ENCODE measurements at places on chromosomes 3 and 15.

- peak; percentile 7 for DNase-seq
Observed at GRCh38 chr3:190446573-190447279, 3.0 kb downstream of the TMEM207 start.

- DNase-seq: no peak
Observed at GRCh38 chr3:176795891-176796290, 401.4 kb downstream of the TBL1XR1 start.

DNA sequence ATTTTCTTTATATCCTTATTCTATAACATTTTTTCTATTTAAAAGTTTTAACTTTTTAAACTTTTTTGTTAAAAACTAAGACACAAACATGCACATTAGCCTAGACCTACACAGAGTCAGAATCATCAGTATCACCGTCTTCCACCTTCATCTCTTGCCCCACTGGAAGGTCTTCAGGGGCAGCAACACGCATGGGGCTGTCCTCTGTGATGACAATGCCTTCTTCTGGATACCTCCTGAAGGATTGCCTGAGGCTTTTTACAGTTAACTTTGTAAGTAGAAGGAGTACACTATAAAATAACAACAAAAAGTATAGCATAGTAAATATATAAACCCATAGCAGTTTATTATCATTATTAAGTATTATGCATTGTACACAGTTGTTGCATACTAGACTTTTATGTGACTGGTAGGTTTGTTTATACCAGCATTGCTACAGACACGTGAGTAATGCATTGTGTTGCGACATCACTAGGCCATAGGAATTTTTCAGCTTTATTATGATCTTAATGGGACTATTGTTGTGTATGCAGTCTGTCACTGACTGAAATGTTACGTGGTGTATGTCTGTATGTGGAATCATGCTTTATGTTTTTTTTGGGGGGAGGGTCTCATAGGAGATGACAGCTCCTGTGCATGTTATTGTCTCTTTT lies 18.2 kb downstream of the ATP1B3 start:
- no peak for DNase-seq

DNA sequence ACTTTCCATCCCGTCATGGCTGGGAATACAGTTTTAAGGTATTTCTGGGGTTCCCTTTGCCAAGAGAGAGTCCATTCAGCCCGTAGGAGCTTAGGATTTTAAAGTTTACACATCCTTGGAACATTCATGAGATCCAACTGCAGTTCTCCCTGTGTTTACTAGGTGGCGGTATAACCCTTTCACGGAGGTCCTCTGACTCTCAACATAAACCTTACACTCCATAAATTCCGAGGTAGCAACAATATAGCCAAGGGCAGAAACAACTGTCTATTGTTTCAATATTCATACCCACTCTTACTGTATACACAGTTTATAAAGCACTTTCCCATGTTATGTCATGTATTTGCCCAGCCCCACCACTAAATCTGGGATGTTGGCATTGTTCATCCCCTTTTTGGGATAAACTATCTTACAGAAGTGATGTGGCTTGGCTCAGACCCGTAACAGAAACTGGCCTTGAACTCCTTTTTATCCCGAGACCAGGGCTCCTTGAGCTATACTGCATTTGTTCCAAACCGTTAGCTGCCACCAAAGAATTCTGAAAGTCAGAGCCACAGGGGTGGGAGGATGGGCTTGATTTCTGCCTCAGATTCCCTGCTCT lies 69.2 kb upstream of the COL6A5 start:
- peak; percentile 17 for DNase-seq

DNA sequence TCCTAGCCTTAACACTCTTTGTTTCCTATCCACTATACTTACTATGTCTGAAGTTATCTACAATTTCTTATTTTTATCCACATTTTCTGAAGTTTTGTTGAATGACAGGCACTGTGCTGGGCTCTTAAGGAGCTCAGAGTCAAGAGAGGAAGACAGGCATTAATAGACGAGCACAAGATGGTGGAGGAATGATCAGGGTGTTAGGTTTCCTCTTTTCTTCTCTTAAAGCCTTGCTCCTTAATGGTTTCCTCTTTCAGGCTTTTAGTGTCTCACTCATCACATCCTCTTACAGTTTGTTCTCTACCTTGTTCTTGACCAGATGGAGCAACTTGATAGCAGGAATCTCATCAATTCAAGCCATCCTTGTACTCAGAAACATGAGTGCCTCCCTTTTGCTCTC lies 52.9 kb upstream of the BCL6 start:
- no peak for DNase-seq

DNA sequence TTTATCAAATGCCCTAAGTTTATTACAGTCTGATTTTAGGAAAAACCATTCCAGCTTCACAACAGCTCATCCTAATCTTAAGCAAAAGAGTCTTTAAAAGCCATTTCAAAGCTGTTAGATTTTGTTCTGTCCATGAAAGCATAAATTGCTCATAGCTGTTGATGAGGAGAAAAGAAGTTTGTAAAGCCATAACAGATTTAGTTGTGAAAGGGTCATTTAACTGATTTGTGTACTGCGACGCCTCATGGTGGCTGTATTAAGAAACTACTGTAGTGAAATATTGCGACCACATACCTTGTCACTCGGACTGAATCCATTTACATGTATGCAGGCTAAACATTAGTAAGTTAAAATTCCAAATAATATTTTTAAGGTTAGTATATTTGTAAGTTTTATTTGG lies 20.9 kb downstream of the BBX start:
- DNase-seq: peak; percentile 25

- DNase-seq: no peak
Observed at GRCh38 chr3:180223268-180223667, 186.5 kb upstream of the PEX5L start.

- DNase-seq: no peak
Observed at GRCh38 chr15:43134157-43134635, 810 bp downstream of the TMEM62 start.

- no peak for DNase-seq
Observed at GRCh38 chr3:4432259-4432658, 34.8 kb downstream of the SUMF1 start.

DNA sequence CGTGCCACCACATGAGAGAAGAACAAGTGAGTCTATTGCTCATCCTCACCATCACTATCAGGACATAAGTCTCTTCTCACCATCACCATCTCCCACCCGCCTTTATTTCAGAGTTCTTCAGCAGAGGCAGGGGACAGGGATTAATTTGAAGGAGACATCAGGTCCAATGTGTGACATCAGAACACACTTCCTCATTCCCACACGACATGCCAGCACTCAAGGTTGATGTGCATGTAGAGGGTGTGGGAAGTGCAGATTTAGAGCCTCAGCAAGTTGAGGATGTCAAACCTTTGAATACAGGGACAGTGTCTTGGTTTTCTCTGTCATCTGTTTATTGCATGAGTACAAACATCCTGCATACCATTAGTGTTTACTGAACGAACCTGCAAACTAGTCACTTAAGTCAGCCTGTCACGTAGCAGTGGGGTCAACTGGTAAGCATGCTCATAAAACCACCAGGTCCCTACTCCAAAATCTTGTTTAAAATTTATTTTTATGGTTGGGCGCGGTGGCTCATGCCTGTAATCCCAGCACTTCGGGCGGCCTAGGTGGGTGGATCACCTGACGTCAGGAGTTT lies 104.4 kb downstream of the MYLK start:
- DNase-seq: no peak

GRCh38 chr3:10974746-10975375 lies 17.7 kb upstream of the SLC6A1 start:
- DNase-seq: no peak

DNA sequence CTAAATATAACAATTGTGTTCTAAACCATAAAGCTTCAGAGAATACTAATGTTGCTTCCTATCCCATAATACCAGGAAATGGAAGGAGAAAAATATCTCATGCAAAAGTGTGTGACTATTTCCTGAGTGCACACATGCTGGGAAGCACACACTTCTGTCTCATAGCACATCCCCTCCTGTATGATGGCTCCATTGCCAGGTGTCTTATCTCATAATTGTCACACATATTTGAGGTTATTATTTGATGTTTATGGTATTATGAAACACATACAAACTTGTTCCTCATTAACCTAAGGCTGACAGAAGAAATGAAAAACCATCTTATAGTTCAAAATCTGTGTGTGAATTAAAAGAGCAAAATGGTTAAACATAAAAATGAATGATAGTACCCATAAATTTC lies 65.4 kb downstream of the SERP1 start:
- DNase-seq: no peak

DNA sequence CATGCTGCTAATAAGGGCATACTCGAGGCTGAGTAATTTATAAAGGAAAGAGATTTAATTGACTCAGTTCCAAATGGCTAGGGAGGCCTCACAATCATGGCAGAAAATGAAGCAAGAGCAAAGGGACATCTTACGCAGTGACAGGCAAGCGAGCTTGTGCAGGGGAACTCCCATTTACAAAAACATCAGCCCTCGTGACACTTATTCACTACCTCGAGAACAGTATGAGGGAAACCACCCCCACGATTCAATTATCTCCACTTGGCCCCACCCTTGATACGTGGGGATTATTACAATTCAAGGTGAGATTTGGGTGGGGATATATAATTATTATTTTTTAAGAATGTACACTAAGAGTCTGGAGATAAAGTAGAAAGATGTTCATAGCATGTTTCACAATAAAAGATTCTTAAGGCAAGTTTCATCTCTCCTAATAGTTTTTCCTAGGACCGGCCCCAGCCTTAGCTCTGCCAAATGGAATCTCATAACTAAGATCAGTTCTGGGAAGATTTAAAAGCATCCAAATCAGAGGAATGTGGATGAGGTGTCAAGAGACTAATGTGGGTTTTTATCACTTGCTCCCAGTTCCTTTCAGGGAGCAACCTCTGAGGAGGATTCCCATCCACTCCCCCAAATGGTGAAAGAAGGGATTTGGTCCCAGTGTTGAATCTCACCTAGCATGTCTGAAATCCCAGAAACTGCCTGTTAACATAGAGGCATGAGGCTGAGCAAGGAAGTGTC lies 221.0 kb downstream of the ZMAT3 start:
- DNase-seq: no peak

- DNase-seq: peak; percentile 0
Observed at GRCh38 chr15:24916305-24917009, 38.3 kb upstream of the SNRPN start.

GRCh38 chr3:120306519-120307455 lies 21.8 kb upstream of the GPR156 start:
- no peak for DNase-seq

- DNase-seq: no peak
Observed at GRCh38 chr3:104132566-104133403, 1233.9 kb upstream of the ALCAM start.

GRCh38 chr15:93613386-93613785 lies 524.4 kb upstream of the RGMA start:
- no peak for DNase-seq

DNA sequence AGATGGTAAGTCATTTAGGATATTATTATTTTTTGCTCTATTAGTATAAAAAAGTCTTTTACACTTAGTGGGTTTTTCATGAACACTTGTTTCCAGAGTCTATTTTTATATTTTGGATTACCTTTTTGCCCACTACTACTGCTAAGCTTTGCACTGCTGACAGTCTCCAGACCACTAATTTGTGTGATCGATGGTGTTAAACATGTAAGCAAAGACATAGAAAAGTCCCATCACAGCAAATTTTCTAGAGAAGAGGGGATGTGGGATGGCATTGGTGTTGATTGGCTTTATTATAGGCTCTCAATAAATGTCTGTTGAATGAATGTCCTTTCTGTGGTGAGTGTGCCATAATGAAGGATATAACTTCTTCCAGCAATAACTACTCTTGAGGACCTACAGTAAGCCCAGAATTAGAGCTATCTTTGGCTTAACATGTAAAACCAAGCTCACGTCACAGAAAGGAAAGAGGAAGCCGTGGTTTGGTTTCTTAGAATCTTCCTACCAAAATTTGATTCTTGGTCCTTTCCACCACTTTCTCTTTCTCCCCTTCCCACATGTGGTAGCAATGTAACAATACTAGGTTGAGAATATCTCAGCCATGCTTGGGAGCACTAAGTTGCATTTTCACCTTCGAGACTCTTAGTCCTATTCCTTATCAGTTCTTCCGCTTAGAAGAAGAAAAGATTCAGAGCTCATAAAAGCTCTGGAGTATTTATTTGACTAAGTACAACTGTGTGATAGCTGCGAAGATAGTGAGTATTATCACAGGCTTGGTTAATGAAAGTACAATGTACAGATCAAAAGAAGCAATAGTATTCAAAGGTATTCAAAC lies 90.6 kb upstream of the UMPS start:
- peak; percentile 20 for DNase-seq

GRCh38 chr3:185502987-185503386 lies 4.2 kb upstream of the TMEM41A start:
- DNase-seq: no peak

- DNase-seq: peak; percentile 68
Observed at GRCh38 chr15:90529371-90530249, at the start of gene CRTC3. Gene CRTC3, plus strand, starts transcription at chr15:90529923. Its CDS starts 149 bp downstream, at chr15:90530072.

- peak; percentile 12 for DNase-seq
Observed at GRCh38 chr3:30970183-30970582, 75.7 kb upstream of the GADL1 start.

GRCh38 chr15:73317651-73318462 lies 50.9 kb downstream of the HCN4 start:
- DNase-seq: no peak

DNA sequence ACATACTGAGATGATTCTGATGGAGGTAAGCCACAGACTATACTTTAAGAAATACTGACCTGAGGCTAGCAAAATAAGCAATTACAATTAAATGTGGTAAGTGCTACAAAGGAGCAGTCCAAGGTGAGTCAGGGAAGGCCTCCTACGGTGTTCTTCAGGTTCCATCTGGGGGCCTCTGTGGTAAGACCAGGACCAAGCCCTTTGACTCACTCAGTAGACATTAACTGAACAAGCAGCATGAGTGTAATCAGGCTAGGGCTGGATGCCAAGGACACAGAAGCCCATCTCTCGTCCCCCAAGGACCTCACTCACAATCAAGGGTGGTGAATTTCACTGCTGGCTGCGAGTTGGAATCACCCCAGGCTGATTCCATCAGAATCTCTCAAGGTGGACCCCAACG lies 37.3 kb downstream of the DZIP1L start:
- DNase-seq: no peak

DNA sequence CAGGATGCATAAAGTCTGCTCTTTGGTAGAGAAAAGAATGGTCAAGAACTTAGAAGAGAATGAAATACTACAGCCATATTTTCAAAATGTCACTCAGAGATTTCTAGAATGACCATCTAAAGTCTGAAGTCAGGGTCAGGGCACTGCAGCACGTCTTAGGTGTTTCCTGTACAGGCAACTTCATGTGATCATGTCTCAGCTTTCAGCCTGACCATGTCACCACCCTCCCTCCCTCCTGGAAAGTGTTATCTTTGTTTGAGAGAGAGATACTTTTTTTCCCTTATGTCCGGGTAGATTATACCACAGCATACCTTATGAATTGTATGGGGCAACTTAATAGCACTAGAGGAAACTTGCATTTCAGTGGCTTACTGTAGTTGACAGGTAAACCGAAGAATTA lies 558.0 kb upstream of the TGFBR2 start:
- DNase-seq: no peak

- no peak for DNase-seq
Observed at GRCh38 chr3:188697127-188697526, 474.6 kb upstream of the TPRG1 start.

DNA sequence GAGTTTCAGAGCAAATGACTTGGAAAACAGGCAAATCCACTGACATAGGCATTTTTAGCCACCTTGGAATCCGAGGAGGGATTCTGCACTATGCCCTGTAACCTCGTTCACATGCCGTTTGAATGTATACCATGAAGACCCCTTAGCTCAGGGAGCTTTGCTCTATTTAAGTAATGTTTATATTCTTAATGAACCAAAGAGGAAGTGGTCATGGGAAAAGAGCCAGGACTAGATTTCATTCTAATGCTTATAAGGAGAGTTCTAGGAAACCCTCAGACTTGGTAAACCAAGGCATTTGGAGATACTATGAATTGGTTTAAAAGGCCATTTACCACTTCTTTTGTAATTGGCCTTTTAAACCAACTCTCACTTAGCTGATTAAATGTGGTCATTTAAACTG lies 178.9 kb downstream of the IGF1R start:
- DNase-seq: no peak

All from CD4-positive, alpha-beta T cell treated with Interleukin-10 for 1 hour (primary cell).